Activated naive CD8-positive, alpha-beta T cell treated with anti-CD3 and anti-CD28 coated beads, Interleukin-2, amount 10 ng/mL, durations not matched to agents 7 days and 5 days (primary cell): ENCODE measurements at places on chromosomes 5 and 9. TPM values are rescaled to one million over a fixed set of nuclear protein-coding genes. Genes with fewer than 3 reads are reported as not detected.
A peak's percentile ranks its signal among the peaks of the same experiment; 100 is the strongest.

Gene IRX4
- not detected for total RNA-seq

Gene MYO10
- not detected for total RNA-seq

Gene DIRAS2
- not detected for total RNA-seq

Gene CD14
- 3.5 TPM for total RNA-seq

DNA sequence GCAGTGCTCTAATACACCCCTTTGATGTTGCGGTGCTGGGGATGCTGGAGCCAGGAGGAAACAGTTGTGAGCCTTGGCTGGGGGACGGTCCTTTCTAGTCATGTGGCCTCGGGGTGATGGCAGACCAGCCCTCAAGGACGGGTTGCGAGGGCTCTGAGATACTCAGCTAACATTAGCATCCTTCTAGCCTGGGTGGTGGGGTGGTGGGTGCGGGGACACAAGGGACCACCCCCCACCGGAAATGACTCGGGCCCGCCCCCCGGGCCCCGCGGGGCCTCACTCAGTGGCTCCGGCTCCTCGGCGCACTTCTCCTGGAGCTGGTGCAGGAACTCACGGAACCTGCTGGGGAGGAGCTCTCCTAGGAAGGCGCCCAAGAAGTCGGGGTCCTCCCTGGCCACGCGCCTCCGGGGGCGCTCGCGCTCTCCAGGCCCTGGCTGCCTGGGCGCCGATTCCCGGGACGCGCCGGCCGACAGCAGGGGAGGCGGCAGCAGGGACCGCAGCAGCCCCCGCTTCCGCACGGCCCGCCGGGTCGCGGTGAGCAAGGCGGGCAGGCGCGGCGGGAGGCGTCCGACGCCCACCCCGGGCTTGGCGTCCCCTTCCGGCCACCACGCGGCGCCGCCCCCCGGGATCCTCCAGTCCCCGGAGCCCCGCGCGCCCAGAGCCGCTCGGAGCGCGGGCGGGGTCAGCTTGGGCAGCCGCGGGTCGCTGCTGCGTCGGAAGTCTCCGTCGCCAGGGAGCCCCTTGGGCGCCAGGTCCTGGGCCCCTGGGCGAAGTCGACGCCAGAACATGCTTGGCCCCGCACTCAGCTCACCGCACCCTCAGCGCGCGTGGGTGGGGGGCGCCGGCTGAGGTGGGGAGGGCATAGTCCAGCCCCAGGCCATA lies 873 bp downstream of the C9orf50 start:
- DNase-seq, result peak; percentile 53

GRCh38 chr5:64164166-64164565 lies 1.5 kb upstream of the RNF180 start:
- no peak for DNase-seq

- no peak for DNase-seq
These were observed 194.5 kb downstream of the ICE1 start for GRCh38 chr5:5617024-5617423.

Gene CDC37L1
- 14.4 TPM for total RNA-seq

Gene DND1
- total RNA-seq, result 3.4 TPM

- DNase-seq, result no peak
These were observed 3.6 kb upstream of the SARDH start for GRCh38 chr9:133741716-133742115.

DNA sequence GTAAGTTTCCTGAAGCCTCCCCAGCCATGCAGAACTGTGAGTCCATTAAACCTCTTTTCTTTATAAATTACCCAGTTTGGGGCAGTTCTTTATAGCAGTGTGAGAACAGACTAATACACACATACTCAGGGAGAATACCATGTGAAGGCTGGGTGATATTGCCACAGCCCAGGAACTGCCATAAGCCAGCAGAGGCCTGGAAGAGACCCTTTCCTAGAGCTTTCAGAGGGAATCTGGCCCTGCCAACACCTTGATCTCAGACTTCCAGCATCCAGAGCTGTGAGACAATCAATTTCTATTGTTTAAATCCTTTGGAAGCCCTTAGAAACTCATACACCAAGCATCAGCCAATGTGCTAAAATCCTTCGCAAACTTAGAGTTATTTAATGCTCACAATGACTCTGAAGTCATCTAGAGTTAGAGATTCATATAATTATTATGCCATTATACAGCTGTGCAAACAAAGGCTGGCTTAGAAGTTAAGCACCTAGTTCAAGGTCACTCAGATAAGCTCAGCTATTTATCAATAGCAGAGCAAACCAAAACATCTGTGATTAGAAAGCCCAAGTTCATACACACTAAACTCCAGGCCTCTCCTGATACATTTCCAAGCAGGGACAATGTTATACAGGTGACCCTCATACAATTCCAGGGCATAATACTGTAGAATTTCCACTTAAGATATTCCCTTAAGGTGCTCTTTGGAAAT lies 531.8 kb upstream of the DAP start:
- no peak for DNase-seq

DNA sequence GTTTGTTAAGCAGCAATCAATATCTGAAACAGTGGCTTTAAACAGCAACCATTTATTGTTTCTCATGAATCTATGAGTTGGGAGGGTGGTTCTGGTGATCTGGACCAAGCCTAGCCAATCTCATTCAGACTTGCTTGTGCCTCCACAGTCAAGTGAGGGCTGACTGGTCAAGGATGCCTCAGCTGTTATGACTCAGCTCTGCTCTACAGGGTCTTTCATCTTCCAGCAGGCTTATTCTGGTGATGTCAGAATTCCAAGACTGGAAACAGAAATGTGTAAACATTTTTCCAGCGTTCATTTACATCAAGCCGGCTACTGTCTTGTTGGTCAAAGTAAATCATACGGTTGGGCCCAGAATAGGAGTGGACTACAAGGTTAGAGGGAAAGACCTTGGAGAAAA lies 2.5 kb upstream of the PIP5K1B start:
- no peak for DNase-seq

- DNase-seq, result no peak
These were observed 225.9 kb upstream of the PCSK5 start for GRCh38 chr9:75664597-75664996.

Gene RNF183
- total RNA-seq, result 0.37 TPM

Gene IL5
- total RNA-seq, result not detected

DNA sequence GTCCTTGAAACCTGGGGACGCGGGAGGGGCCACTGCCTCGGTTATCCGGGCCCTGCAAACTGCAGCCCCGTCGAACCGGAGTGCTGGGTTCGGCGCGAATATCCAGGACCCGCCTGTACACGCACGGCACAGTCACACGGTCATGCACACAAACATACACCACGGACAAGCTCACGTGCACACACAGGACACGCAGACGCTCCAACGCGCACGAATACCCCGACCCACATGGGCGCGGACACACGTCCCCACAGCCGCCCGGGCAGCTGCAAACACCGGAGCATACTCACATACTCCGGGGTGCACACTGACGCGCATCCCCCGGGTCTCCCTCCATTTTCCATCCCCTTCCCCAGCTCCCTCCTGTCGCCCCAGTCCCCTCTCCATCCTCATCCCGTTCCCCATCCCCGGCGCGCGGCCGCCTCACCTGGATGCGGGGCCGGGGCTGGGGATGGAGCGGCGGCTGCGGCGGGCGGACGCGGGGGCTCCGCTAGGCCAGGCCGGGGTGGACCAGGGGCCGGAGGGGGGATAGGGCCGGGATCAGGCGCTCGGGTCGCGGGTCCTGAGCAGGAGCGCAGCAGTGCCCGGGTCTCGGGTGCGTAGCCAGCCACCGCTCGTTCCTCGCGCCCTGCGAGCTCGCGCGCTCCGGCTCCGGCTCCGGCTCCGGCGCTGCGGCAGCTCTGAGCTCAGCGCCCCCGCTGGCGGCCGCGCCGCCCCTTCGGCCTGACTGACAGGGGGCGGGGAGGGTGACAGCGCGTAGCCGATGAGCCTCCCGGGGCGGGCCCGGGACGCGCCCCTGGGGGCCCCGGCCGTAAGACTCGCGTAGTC lies at the start of the genes EIF4E1B and SNCB:
Gene EIF4E1B (plus strand): TSS at position 823 of the 828 bp plus-strand sequence. CDS start 12,113 bp downstream, outside the sequence.
Gene SNCB (minus strand): TSS at position 682 of the 828 bp plus-strand sequence. CDS start 880 bp downstream, outside the sequence.
- peak; percentile 78 for DNase-seq

GRCh38 chr5:102865510-102866236 lies 110.6 kb downstream of the PAM start:
- DNase-seq, result peak; percentile 49

Gene SPATA31D4
- not detected for total RNA-seq

- DNase-seq, result no peak
These were observed 11.0 kb upstream of the TRAF1 start for GRCh38 chr9:120937596-120937995.

Gene FST
- total RNA-seq, result 0.28 TPM

DNA sequence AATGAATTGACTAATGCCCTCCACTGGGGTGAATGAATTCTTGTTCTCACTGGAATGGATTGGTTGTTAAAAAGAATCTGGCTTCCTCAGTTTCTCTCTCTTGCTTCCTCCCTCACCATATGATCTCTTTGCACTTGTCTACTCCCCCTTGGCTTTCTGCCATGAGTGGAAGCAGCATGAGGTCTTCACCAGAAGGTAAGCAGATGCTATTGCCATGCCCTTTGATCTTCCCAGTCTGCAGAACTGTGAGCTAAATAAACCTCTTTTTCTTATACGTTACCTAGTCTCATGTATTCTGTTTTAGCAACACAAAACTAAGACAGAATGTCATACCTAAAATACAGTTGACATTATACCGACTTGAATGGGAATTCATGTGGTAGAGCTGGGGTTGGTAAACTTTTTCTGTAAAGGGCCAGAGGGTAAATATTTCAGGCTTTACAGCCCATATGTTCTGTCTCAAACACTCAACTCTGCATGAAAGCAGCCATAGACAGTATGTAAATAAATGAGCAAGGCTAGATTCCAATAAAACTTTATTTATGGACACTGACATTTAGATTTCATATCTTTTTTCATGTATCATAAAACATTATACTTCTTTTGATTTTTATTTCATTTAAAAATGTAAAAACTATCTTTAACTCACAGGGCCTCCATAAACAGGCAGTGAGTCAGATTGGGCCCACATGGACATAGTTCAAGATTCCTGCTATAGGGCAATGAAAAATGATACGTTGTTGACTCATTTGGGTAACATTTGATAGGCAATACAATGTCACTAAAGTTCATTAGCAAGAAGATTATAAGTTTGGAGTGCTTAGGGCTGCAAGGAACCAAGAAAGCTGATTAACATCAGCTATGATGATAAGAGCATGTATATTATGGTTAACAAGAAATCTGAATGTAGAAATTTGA lies 79.4 kb upstream of the TLE4 start:
- DNase-seq, result no peak

Gene TMEFF1
- 0.20 TPM for total RNA-seq

GRCh38 chr9:104860263-104860662 lies 67.7 kb downstream of the ABCA1 start:
- no peak for DNase-seq

DNA sequence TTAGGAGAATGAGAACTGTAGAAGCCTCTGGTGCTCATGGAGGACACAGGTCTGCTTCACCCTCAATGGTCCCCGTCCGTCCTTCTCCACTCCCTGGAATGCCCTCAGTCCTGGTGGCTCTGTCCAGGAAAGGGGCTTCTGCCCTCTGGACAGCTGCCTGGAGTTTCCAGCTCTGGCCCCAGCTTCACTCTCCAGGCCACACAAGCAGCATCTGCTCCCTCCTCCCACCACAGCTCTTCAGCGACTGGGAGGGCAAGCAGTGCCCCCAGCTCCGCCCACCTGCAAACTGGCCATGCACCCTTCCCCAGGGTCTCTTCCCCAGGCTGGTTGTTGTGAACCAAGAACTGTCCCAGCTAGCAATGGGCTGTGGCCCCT lies 4.7 kb downstream of the SARDH start:
- DNase-seq, result no peak

Gene RFX3
- 13.5 TPM for total RNA-seq

DNA sequence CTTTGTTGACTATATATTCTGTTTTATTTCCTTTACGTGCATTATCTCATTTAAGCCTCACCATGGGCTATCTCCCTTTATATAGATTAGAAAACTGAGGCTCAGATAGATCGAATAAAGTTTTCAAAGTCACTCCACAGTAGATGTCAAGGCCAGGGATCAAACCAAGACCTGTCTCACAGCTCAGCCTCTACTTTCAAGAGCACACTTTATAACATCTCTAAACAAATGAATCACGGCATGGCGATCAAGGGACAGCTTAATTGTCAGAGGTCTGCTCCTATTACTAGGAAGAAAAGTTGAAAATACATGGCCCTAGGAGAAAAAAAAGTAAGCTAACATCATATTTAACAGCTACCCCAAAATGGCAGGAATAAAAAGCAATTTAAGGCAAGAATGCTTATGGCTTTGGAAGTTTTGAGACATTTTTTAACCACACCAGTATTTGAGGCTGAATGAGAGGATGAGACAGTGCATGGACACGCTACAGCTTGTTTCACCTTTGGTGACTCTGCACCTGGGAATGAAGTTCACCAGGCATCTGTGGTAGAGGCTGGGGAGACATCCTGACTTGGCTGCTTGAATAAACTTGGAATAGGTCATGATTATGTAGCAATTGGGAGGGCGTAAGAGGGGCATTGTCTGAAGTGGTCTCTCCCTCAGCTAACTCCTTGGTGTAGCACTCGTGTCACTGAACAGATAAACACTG lies 486.8 kb upstream of the WWC1 start:
- no peak for DNase-seq

DNA sequence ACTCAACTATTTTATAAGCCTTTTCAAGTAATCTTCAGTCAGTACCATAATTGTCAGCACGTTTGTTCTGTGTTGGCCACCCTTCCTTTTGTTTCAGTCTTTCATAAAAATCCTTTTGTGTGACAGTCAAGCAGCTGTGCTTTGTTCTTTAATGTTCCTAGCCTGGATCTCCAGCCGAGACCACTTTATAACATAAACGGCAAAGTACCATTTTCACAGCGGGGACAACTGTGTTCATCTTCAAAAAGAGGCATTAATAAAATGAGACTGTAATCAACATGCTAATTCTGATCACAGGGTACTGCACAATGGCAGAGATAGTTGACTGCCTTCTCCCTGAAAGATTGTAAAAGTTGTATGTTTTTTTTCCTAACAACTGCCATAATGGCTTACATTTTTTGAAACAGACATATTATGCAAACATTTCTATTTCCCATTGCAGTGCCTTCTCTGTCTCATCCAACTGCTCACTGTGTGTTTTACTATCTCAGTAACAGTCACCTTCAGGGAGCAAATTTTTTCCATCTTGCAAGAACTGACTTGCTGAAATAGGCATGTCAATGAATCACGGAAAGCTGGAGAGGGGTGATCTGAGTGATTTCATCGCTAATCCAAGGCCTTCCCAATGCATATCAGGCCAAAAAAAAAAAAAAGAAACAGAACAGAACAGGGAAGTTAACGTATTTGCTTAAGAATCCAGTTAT lies 828.5 kb upstream of the DMAC1 start:
- DNase-seq, result no peak

Gene SHOC1
- not detected for total RNA-seq

Gene APBA1
- total RNA-seq, result 0.11 TPM

Gene TUBB4B
- 249 TPM for total RNA-seq

GRCh38 chr9:30773427-30773826 lies 1611.0 kb upstream of the ACO1 start:
- DNase-seq, result no peak

GRCh38 chr5:123344816-123345426 lies 78.3 kb downstream of the CEP120 start:
- no peak for DNase-seq

GRCh38 chr5:36298552-36298951 lies 3.1 kb downstream of the RANBP3L start:
- DNase-seq, result no peak
